Mammary epithelial cell (primary cell): ENCODE measurements at places on chromosomes 1 and 21. TPM values are rescaled to one million over a fixed set of nuclear protein-coding genes. Genes with fewer than 3 reads are reported as not detected.

DNA sequence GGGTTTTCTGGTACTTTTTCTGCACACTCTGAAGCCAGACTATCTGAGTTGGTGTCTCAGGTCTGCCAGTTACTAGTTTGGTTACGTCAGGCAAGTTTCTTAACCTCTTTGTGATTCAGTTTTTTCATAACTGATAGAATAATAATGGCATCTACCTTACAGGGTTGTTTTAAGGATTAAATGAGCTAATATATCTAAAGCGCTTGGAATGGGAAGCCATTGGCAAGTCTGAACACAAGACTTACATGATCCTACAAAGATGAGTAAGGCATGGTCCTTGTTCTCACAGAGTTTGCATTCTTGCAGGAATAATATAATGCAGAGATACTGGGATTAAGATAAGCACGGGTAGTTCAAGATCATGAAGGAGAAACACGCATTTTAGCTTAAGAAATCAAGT is 9.2 kb upstream of the DENND2D start:
- peak; percentile 67 for DNase-seq

The SYPL2 gene
- not detected in 2 replicates for total RNA-seq

The CEPT1 gene
- 41.0 and 49.4 TPM in 2 replicates for total RNA-seq

GRCh38 chr1:165253818-165254254 is 102.7 kb downstream of the LMX1A start:
- no peak for DNase-seq

DNA sequence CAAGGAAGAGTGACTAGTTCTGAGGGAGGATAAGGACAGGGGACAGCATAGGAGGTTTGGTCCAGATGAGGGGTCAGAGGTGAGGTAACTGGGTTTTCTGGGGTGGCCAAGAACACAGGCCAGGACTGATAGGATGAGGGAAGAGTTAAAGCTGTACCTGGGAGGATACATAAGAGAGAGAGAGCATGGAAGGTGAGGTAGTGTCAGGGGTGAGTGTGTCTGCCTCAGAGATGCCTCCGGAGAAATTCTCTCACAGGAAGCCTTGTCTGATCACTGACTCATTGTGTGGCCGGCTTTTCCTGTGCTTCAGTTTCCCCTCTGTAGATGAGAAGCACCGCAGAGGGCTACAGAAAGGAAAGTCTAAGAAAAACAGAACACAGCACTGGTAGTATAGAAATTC is 40.2 kb downstream of the FASLG start:
- peak; percentile 89 for DNase-seq

DNA sequence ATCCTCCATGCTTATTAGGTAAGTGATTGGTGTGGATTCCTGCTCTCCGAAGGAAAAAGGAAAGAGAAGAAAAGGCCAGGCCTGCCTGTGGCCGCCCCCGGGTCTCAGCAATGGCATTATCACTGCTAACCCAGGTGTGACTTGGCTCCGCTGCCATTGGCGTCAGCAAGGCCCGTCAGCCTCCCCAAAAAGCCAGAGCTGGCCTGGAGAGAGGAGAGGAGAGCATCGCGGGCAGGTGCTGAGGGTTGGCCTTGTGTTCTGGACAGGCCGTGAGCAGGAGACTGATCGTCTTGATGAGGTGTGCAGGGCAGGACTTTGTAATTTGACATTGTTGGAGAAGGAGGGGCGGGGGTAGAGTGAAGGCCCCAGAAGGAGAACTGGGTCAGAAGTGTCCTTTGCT is 186.4 kb downstream of the CAMTA1 start:
- no peak for DNase-seq
